ENCODE measurements at places on chromosomes 7 and 10. TPM values are rescaled to one million over a fixed set of nuclear protein-coding genes. Genes with fewer than 3 reads are reported as not detected.

The ANXA8L1 gene
- total RNA-seq = not detected

The CYP26A1 gene
- total RNA-seq = 6.2 TPM

The FZD8 gene
- 8.6 TPM for total RNA-seq

The HOXA7 gene
- not detected for total RNA-seq

The FKBP9 gene
- 9.9 TPM for total RNA-seq

The ITGA8 gene
- total RNA-seq = not detected

The SPACDR gene
- 0.33 TPM for total RNA-seq

The TSPAN15 gene
- total RNA-seq = 11.6 TPM

The STX1A gene
- total RNA-seq = 9.9 TPM

The GTF2IRD2 gene
- 4.3 TPM for total RNA-seq

The MYH16 gene
- not detected for total RNA-seq

The HOGA1 gene
- total RNA-seq = 0.28 TPM

The GPR85 gene
- total RNA-seq = 0.54 TPM
